Spleen (tissue), 13 donors: ENCODE measurements at places on chromosomes 2 and 18. TPM values are rescaled to one million over a fixed set of nuclear protein-coding genes. Genes with fewer than 3 reads are reported as not detected.

The IL18R1 gene
- 2.2 TPM for polyA plus RNA-seq

The UGT1A5 gene
- not detected for polyA plus RNA-seq

The MPP4 gene
- 0.26 TPM for polyA plus RNA-seq

The RESP18 gene
- not detected for polyA plus RNA-seq

The LHCGR gene
- 0.03 TPM for polyA plus RNA-seq

The SNED1 gene
- 2.6 TPM for polyA plus RNA-seq

The ASB18 gene
- not detected for polyA plus RNA-seq

The CFC1 gene
- polyA plus RNA-seq, result 0.11 TPM

The ATL2 gene
- polyA plus RNA-seq, result 21.3 TPM

The CXCR2 gene
- polyA plus RNA-seq, result 2.6 TPM

The DCTN1 gene
- polyA plus RNA-seq, result 77.2 TPM

The MERTK gene
- 9.8 TPM for polyA plus RNA-seq

The PAIP2B gene
- 0.93 TPM for polyA plus RNA-seq

The SLC23A3 gene
- polyA plus RNA-seq, result 1.3 TPM

- DNase-seq, result no peak
Measured at GRCh38 chr2:124582387-124582786, 557.3 kb downstream of the CNTNAP5 start.

DNA sequence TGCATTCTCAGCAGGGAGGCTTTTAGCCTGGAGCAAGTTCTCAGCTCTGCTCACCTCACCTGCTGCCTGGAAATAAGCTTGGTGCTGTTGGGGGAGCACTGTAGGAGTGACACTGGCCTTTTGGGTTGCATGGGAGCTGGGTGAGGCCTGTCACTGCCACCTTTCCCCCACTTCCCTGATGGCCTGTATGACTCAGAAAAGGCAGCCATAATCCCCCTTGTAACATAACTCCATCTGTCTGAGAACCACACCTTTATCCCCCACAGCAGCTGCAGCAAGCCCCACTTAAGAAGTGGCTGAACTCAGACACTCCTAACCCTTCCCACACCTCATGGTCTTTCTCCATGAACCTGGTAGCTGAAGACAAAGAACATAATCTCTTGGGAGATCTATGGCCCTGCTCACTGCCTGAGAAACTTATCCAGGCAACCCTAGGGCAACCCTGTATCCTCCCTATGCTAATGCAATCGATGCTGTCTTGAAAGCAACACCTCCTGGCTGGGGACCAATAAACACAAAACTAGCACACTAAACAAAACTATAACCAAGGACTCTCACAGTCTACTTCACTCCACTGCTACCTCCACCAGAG, 258.9 kb upstream of the OSR1 start:
- no peak for DNase-seq

- DNase-seq, result no peak
Measured at GRCh38 chr2:146258071-146258470, 1586.8 kb upstream of the ACVR2A start.

DNA sequence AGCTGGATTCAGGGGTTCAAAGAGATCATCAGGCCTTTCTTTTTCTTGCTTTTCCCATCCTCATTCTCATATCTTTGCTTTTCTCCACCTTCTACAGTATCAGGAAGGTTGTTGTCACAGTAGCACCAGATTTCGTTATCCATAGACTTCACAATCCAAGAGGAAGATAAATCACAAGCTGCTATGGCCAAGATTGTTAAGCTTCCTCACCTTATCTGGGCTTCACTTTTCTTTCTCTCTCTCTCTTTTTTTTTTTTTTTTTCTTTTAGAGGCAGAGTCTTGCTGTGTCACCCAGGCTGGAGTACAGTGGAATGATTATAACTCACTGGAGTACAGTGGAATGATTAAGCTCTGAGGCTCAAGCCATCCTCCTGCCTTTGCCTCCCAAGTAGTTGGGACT, 93.5 kb downstream of the TTC27 start:
- no peak for DNase-seq

GRCh38 chr2:37418956-37419355, 74.5 kb downstream of the QPCT start:
- DNase-seq, result no peak

DNA sequence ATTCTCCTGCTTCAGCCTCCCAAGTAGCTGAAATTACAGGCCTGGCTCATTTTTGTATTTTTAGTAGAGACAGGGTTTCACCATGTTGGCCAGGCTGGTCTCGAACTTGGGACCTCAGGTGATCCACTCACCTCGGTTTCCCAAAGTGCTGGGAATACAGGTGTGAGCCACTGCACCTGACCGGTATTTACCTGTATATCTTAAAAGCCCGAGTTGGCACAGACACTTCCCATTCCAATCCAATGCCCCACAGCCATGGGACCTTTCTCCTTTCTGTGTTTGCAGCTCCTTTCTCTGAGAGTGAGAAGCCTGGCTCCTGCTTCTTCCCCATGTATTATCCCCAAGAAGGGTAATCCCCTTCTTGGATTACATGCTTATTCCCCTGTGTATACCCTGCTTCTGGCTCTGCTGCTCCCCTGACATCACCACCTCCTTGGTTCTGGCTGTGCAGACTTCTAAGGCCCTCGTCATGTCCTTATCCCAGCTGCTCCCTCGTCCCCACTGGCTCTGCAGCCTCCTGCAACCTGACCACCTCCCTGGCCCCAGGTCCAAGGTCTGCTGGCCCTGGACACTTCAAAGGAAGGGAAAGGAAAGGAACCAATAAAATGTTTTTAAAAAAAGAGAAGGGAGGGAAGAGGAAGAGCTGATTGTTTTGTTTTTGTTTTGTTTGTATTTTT, 52.8 kb downstream of the INPP5D start:
- DNase-seq, result peak; percentile 51

DNA sequence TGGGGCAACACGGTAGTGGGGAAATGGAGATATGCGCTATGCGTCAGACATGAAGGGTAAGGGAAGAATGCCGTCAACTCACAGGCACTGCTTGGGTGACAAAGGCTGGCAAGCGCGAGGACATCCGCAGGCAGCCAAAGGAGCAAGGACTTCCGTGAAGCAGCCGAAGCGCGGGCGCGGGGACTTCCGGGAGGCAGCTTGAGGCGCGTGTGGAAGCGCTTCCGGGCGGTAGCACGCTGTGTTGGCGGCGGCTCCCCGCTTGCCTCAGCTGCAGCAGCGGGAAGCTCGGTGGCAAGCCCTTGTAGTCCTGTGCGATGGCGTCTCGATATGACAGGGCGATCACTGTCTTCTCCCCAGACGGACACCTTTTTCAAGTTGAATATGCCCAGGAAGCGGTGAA, at the start of gene PSMA8:
Gene PSMA8 (plus strand): TSS at position 218 of the 400 bp plus-strand sequence. CDS start 97 bp downstream, at position 315.
- DNase-seq, result peak; percentile 86

DNA sequence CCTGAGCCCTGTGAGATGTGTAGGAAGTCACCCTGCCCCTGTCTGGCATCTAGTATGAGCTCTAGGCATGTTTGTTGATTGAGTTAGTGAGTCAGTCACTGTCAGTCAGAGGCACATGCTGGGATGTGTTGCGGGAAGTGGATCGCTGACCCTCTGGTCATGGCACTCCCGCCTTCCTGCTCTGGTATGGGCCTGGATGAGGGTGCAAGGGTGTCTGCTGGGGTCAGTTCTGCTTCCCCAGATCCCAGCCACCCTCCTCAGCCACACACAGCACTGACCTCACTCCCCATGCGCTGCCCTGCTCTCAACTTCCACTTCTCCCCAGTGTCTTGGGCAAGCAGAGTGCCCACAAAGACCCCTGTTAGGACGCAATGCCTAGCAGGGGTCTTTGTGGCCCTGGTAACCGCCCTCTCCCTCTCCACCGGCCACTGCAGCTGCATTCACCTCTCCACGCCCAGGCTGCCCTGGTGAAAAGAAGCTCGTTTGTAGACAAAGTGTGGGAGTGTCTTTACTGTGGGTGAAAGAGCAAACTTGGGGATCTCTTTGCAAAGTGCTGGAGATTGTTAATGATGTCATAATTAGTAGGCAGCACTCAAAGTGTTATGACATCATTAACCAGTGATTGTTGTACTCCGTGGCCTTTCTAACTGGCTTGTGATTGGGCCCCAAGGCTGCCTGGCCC, 252.1 kb downstream of the LDLRAD4 start:
- peak; percentile 77 for DNase-seq

- peak; percentile 69 for DNase-seq
Measured at GRCh38 chr2:162261032-162261945, 18.0 kb upstream of the FAP start.

DNA sequence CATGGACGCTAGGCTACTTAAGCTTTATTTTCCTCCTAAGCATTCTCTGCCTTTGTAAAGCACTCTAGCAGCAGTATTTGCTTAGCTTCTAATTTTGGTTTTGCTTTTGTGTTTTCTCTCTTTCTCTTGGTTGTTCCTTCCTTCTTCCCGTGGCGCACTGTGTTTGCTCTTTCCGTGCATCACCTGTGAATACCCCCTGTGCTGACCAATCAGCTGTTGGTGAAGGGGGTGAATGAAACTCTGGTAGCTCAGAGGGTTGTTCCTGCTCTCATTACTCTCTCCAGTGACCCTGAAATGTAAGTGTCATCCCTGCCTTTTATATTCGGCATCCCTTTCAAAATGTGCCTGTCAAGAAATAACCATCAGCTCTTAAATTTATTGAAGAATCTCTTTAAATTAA, 45.5 kb upstream of the TNFRSF11A start:
- DNase-seq, result no peak

DNA sequence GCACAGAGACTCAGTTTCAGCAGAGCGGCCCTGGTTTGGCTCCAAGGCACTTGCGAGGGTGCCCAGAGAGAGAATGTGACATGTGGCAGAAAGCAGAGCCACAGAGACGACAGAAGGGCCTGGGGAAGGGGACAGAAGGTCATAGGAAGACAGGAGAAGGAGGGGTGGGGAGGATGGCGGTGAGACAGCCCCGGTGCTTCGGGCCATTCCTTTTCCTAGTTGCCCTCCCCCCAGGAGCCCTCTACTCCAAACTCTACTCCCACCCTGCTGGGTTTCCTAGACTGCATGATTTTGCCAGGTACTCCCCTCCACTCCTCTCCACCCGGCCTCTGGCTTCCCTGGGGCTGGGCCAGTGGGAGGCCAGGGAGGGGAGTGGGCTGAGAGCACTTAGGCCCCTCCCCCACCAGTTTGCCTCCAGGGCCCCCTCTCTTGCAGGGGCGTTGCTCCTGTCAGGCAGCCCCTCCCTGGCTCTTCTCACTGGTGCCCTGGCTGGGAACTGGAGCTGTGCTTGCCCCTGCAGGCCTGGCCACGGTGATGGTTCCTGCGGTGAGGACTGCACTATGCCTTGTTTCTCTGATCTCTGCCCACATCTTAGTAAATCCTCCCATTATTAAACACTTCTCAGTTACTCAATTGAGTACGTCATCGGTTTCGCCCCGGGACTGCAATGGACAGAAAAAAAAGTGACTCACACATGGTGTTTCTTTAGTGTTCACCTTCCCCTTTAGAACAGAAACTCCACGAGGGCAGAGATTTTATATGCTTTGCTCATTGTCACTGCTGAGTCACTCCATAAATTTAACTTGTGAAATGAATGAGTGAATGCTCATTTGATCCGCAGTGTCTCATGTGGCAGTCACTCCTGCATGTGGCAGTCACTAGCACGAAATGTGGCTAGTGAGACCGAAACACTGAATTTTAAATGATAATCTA, 58.7 kb upstream of the SP3 start:
- DNase-seq, result peak; percentile 86

GRCh38 chr2:58019229-58019628, 27.4 kb upstream of the VRK2 start:
- DNase-seq, result no peak

GRCh38 chr2:10101491-10101890, 21.0 kb upstream of the RRM2 start:
- no peak for DNase-seq

- no peak for DNase-seq
Measured at GRCh38 chr2:85173909-85174308, 40.7 kb downstream of the TCF7L1 start.

- DNase-seq, result no peak
Measured at GRCh38 chr2:33636001-33636400, 36.9 kb upstream of the FAM98A start.

DNA sequence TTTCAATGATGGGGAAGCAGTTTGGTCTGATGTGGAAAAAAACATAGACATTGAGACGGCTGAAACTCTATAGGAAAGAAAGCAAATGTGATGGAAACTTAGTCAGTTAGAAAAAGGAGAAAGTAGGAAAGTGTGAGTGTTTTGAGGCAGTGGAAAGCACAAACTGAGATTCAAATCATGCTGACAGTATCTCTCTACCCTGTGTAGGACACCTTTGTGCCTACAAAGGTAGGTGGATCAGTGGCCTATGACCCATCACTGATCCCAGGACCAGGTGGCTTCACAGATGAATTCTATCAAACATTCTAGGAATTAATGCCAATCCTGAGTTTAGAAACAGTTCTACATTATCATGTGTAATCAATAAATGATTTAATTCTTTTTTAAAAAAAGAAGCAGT, 57.1 kb downstream of the CD226 start:
- no peak for DNase-seq

GRCh38 chr2:145302886-145303285, 783.0 kb upstream of the ZEB2 start:
- no peak for DNase-seq

DNA sequence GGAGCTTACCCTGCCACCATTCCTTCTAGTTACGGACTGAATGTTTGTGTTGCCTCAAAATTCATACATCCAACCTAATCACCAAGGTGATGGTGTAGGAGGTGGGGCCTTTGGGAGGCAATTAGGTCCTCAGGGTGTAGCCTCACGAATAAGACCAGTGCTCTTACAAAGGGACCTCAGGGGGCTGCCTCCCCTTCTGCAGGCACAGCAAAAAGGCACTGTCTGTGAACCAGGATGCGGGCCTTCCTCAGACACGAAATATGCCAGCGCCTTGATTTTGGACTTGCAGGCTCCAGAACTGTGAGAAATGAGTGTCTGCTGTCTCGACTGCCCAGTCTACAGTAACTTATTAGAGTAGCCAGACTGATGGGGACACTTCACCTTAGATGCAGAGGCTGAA, 150.4 kb upstream of the HDAC4 start:
- DNase-seq, result peak; percentile 29

- no peak for DNase-seq
Measured at GRCh38 chr2:228105526-228106250, 75.8 kb downstream of the SPHKAP start.

DNA sequence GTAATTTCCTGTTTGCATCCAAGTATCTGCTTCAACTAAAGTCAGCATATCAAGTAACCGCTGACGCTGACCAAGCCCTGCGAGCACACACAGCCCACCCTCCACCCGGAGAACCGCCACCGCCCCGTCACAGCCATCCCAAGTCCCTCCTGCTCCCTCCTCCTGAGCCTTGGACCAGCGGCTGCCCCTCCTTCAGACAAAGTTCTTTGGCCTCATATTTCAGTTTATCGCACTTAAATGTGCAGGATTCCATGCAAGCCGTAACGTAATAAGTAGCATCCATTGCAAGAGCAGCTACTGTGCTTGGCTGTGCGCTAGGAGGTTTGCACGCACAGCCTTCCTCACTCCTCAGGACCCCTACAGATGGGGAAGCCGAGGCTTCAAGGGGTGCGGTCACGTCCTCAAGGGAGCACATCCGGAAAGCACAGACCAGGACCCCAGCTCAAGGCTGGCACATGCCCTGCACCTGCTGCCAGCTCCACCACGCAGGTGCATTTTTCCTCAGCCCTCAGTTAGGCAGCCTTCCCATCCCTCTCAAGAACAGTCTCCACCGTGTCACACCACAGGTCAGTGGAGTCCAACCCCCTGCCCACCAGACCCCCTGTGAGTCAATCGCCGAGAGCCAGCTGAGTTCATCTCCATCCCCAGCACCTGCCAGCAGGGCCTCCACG, 17.1 kb downstream of the PXDN start:
- DNase-seq, result no peak
